ENCODE measurements at places on chromosomes 12 and 14. TPM values are rescaled to one million over a fixed set of nuclear protein-coding genes. Genes with fewer than 3 reads are reported as not detected.

- no peak for DNase-seq
These were observed 31.0 kb downstream of the CCDC85C start for GRCh38 chr14:99573000-99573330.

DNA sequence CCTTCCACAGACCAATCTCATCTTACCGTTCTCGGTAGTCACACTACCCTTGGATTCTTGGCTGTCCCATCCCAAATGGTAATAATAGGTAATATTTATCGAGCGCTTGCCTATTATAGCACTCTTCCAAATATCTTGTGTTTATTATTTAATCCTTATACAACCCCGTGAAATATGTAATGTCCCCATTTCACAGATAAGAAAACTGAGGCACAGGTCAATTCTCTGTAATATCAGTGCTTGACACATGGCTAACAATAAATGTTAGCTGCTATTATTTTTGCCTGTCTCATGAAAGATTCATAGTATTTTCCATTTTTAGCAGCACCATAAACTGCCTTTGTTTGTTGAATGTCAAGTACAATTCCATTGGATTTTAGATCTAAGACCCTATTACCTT, 4.5 kb downstream of the TMX1 start:
- no peak for DNase-seq

SERPINA10 gene
- total RNA-seq: not detected

OXA1L gene
- 45.9 TPM for total RNA-seq

GRCh38 chr14:83419420-83419819, 1885.8 kb upstream of the SEL1L start:
- no peak for DNase-seq

- no peak for DNase-seq
These were observed 18.5 kb upstream of the MARK3 start for GRCh38 chr14:103366741-103367140.

GRCh38 chr14:61406198-61406597, 84.8 kb downstream of the PRKCH start:
- no peak for DNase-seq

DNA sequence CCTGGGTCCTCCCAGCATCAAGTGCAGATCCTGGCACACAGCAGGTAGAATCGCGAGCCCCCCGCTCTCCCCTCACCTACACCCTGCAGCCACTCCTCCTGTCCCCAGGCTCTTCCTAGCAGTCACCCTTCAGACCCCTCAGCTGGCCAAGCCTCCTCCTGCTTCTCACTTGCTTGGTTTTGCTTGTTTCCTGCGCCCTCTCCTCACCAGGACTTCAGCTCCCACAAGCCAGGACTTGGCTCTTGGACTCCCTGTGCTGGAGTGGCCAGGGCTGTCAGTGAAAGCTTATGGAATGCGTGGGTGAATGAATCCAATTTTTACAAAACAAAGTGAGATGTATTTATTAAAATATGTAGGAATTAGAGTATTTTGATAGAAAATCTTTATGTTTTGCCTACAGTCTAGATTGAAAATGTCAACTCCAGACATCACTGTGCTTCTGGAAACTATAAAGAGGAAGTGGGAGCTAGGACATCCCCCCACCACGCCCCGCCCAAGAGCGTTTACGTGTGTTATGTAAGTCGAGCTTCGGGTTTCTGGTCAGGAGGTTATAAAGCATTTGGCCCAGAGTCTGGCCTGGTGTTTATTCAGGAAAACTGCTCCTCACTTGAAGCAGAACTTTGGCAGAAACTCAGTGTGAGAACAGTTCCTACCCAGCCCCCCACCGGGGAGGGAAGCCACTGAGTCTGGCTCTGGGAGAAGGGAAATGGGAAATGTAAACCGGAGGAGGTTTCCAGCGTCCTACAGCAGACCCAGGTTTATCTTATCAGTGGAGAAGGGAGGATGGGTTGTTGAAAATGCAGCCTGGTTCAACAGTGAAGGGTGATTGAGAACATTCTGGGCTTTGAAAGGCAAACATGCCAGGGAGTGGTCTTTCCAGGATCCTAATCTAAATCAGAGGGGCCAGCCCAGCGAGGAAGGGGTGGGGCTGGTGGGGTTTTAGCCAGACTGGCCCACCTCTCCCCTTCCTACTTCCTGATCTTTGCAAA, 8.8 kb downstream of the ALDH2 start:
- no peak for DNase-seq

GRCh38 chr14:61452452-61452851, 131.1 kb downstream of the PRKCH start:
- no peak for DNase-seq
